ENCODE measurements at places on chromosomes 1 and 21. TPM values are rescaled to one million over a fixed set of nuclear protein-coding genes. Genes with fewer than 3 reads are reported as not detected.

Gene DOP1B
- total RNA-seq: 13.0 TPM

Gene TRIM46
- 6.3 TPM for total RNA-seq

Gene GNPAT
- 36.3 TPM for total RNA-seq

Gene F3
- total RNA-seq: 28.8 TPM

Gene NGF
- 4.2 TPM for total RNA-seq

Gene DNASE2B
- total RNA-seq: not detected

Gene KLHDC7A
- total RNA-seq: 0.04 TPM

Gene HRNR
- total RNA-seq: not detected

Gene CD1B
- total RNA-seq: not detected

Gene AHCYL1
- total RNA-seq: 102 TPM

Gene ZNF593OS
- not detected for total RNA-seq

Gene SERPINC1
- 0.27 TPM for total RNA-seq

Gene MTARC2
- total RNA-seq: 12.2 TPM

Gene SYTL1
- total RNA-seq: 41.0 TPM

Gene RAB7B
- total RNA-seq: 1.5 TPM

Gene TNFRSF4
- total RNA-seq: 0.34 TPM

Gene AMPD1
- total RNA-seq: not detected

Gene LORICRIN
- total RNA-seq: not detected

Gene CFHR2
- total RNA-seq: not detected

Gene DIO1
- not detected for total RNA-seq

Gene VHLL
- not detected for total RNA-seq

Gene FAM163A
- total RNA-seq: 10.1 TPM

Gene C21orf58
- total RNA-seq: 20.0 TPM

Gene C1orf226
- 4.3 TPM for total RNA-seq

Gene UBE2U
- total RNA-seq: not detected

Gene HES4
- 87.7 TPM for total RNA-seq

Gene AKNAD1
- not detected for total RNA-seq

Gene ITPKB
- 21.2 TPM for total RNA-seq

Gene NHLH1
- total RNA-seq: 0.32 TPM

Gene TSPAN2
- 14.2 TPM for total RNA-seq

Gene RBM11
- 8.1 TPM for total RNA-seq

Gene MATN1
- total RNA-seq: 5.6 TPM

Gene RIMKLA
- 0.31 TPM for total RNA-seq

Gene LRRC8B
- total RNA-seq: 13.9 TPM

Gene PAPPA2
- 0.32 TPM for total RNA-seq

Gene CCDC185
- not detected for total RNA-seq

Gene TMCC2
- total RNA-seq: 6.5 TPM

Gene LYPD8
- total RNA-seq: not detected

Gene PGLYRP3
- total RNA-seq: not detected

Gene CLEC20A
- total RNA-seq: not detected

Gene KCNE2
- total RNA-seq: 0.92 TPM

Gene SLC2A5
- total RNA-seq: 0.07 TPM

Gene SLAMF9
- not detected for total RNA-seq

Gene MANEAL
- 1.4 TPM for total RNA-seq

Gene DMBX1
- total RNA-seq: not detected

Gene PLA2G2C
- total RNA-seq: 0.50 TPM

Gene RGSL1
- total RNA-seq: not detected

Gene MAP1LC3C
- total RNA-seq: 0.42 TPM

Gene ADAMTSL4
- 18.0 TPM for total RNA-seq

Gene MYBPH
- total RNA-seq: not detected

Gene KCNE1
- 1.0 TPM for total RNA-seq

Gene NTMT2
- total RNA-seq: not detected

Gene AGMAT
- total RNA-seq: 0.25 TPM

Gene KAZN
- total RNA-seq: 36.3 TPM

Gene WNT9A
- 4.5 TPM for total RNA-seq

Data from mesothelial cell of epicardium (in vitro differentiated cells).